Fibroblast of lung (primary cell): ENCODE measurements at places on chromosomes 3 and 15. TPM values are rescaled to one million over a fixed set of nuclear protein-coding genes. Genes with fewer than 3 reads are reported as not detected.

DNA sequence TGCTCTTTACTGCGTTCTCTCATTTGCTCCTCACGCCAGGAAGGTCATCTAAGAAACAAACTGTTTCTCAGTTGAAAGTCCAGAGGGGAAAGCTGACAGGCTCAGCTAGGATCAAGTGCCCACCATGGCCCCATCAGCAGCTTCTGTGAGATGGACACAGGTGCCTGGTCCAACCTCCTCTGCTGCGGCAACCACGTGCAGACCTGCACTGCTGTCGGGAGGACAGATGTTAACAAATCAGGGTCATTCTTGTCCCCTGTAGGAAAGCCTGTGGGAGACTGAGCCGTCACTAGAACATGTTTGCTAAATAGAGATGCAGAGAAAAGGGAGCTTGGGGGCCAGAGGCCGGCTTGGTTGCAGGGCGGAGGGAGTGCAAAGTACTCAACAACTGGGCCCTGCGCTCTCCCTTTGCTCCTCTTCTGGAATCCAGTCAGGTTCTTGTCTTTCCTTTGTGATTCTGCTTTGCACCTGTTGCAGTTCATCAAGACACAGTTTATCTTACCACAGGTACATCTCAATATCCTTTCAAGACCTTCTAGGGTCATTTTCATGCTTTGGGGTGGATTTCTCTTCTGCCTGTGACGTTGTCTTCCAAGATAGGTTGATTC lies 20.9 kb downstream of the GPD1L start:
- no peak for DNase-seq

- DNase-seq = peak; percentile 59
These were observed 613.4 kb downstream of the MCTP2 start for GRCh38 chr15:94844538-94845389.

DNA sequence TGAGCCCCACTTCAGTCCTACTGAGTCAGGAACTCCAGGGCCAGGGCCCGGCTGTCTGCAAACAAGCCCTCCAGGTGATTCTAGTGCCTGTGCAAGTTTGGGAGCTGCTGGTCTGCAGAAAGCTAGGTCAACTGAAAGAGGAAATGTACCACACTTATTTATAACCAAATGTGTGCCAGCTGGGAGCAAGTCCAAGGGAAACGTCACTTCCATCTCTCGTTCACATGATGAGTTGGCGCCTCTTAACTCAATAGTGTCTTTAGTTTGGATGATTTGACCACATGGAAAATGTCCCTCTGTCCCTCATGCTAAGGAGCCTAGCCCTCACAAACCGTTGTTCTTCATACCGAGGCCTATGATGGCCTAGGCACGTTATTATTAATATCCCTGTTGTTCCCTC lies 43.2 kb downstream of the GOLGA8S start:
- DNase-seq = no peak

- DNase-seq = no peak
These were observed 288.1 kb downstream of the EPHB1 start for GRCh38 chr3:135083179-135083578.

DNA sequence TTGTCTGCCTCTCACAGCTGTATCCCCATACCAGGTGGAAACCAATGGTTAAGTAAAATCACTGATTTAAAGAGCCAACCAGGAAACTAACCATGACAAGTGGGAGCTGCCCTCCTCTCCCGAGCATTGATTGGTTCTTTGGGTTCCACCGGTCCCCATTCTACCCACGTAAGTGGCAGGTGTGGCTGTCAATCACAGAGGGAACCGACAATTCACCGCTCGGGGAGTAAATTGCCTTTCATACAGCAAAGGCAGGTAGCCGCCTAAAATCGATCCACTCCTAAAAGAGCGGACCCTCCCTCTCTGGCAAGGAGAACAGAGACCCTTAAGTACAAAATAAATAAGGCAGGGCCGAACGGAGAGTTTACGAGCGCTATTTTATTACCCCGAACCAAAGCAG lies 1.2 kb downstream of the ERC2 start:
- DNase-seq = peak; percentile 85

DNA sequence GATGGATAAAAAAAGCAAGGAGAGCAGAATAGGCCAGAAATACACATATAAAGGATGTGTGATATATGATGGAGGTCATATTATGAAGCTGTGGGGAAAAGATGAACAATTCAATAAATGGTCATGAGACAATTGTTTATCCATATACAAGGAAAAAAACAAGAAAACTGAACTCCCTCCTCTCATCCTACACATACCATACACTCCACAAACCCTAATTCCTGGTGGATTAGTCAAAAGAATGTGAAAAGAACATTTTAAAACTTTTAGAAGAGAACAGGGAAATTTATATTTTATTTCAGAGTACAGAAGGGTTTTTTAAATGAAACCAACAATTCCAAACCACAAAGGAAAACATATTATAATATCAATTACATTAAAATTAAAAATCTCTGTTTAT lies 34.5 kb upstream of the NR2E3 start:
- DNase-seq = no peak

Gene CACNA2D3
- 0.77 and 1.8 TPM in 2 replicates for total RNA-seq

Gene RBP2
- total RNA-seq = not detected in 2 replicates

Gene CMTM7
- total RNA-seq = 3.3 and 3.5 TPM in 2 replicates
